ENCODE measurements at places on chromosomes 3 and 15.

DNA sequence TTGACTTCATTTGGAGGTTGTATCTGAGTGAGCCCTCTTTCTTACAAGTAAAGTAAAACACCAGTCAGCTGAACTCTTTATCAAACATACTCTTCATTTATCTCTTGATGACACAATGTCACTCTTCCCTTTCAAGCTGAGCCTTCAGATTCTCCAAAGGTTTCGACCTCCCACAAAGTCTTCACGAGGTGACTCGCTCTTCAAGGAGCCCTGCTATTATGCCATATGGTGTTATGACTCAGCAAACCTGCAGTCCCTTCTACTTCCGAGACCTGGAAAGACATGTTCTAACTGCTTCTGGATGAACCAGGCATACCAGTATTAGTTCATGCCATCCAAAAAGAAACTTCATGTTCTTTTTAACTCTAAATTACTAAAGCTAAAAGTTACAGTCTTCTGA lies 23.1 kb downstream of the AADAC start:
- peak; percentile 84 for DNase-seq

GRCh38 chr15:68300115-68300940 lies 22.8 kb downstream of the FEM1B start:
- no peak for DNase-seq

GRCh38 chr3:172929451-172929850 lies 178.9 kb downstream of the ECT2 start:
- DNase-seq = no peak

DNA sequence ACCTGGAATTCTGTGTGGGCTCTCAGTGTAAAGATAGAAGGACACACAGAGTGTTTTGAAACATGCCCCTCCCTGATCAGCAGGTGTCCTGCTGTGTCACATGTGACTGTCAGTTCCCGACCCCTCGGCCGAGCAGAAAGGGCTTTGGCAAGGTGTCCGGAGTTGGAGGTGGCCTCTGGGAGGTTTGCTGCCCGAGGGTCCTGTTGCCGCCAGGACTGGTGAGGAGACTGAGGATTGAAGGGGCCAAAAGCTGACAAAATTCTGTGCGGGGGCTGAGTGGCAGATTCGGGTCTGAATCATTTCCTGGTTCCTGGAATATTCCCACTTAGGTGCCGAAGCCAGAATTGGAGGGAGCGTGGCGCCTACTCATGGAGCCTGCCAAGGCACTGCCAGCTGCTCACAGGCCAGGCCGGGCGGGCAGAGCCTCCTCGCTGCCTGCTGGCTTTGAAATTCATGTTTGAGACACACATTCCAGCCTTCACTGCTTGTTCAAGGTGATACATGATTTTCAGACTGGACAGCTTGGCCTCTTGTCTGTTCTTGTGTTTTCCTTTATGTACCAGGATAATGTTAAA lies 83.8 kb downstream of the APBA2 start:
- no peak for DNase-seq

- DNase-seq = no peak
Measured at GRCh38 chr3:95460274-95460673, 1354.1 kb upstream of the EPHA6 start.

Data from NB4 (cell line).